ENCODE measurements at places on chromosomes 2 and 18.

DNA sequence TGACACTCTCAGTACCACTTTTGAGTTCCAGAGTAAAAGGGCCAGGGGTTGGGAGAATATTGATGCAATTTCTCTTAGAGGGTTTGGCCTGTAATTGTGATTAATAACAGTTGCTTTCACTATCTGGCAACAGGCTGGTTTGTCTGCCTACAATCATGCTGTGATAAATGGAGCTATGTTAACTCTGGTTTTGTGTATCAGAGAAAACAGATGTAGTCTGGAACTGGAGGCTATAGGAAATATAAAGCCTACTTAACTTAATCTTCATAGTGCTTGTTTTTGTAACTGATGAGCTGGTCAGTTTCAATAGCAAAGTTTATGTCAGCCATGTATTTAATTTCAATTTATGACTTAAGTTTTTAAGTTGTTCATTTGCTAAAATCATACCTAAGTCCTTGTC is 138.0 kb downstream of the AGPS start:
- DNase-seq: no peak

DNA sequence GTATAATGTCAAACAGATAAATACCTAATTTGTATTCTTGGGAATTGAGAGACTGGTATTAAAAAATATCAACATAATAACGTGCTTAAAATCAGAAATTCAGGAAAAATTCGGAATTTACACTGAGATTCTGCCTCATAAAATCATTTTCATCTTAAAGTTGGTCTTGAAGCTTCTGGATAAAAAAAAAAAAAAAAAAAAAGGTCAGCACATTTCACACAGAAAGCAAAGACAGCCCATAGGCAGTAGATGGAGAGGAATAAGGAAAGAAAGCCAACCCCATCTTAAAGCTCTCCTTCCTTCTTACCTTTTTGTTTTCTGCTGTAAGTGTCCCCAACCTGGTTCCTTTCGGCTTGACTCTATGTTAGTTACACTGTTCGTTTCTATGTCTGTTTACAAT is 41.5 kb upstream of the ALK start:
- DNase-seq: no peak

GRCh38 chr2:126704434-126705160 is 48.6 kb downstream of the GYPC start:
- no peak for DNase-seq

- no peak for DNase-seq
These were observed 293.7 kb downstream of the NYAP2 start for GRCh38 chr2:225693259-225693658.

DNA sequence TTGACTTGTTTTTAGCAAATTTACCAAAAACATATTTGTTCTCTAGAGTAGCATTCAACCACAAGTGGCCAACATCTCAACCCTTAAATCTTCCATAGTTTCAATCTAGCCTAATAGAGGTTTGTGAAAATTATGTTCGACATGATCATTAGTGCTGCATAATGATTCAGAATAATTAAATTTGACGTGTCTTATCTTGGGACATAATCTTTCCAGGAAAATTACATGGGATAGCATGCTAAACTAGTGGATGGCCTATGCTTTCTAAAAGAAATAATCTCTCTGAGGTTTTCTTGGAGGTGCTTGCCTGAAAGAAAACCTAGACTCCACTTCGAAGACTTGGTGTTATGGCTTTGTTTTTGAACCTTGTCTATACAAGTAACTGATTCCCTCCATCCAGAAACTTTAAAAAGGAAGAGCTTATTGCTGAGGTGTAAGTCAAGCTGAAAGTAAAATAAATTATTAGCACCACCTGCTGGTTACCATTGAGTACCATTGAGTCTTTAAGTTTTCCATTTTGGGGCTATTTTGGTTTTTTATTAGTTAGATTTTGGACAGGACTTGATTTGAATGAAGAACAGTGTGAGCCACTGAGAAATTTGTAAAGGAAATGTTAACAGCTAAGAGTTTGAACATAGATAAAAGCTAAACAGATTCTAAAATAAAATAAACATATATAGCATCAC is 32.7 kb downstream of the COX7A2L start:
- no peak for DNase-seq

GRCh38 chr2:102137138-102137537 is 5.4 kb upstream of the IL1R1 start:
- no peak for DNase-seq

- DNase-seq: no peak
These were observed 44.8 kb upstream of the SYT4 start for GRCh38 chr18:43322132-43322531.

DNA sequence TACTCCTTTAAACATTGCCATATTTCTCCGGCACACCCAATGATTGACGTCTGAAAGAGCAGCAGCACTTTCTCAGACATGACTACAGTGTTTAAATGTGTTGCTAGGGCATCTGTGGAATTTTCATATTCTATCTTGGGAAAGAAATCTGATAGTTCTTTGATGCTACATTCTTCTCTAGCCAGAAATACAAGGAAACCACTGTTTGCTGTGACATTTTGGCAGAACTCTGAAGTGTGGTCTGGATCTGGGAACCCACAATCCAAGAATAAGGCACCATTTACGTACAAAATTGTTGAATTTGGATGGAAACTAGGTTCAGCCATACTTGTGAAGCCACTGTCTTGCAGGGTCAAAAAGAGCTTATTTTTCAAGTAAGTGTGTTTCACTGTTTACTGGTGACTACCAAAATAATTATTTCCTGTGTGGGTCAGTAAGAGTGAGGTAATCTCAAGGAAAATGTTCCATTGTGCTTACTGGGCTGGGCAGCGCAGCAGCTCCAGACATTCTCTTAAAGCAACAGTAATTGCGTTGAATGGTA is 21.3 kb upstream of the CD28 start:
- DNase-seq: no peak

GRCh38 chr18:34467058-34467457 is 242.3 kb upstream of the NOL4 start:
- DNase-seq: no peak

DNA sequence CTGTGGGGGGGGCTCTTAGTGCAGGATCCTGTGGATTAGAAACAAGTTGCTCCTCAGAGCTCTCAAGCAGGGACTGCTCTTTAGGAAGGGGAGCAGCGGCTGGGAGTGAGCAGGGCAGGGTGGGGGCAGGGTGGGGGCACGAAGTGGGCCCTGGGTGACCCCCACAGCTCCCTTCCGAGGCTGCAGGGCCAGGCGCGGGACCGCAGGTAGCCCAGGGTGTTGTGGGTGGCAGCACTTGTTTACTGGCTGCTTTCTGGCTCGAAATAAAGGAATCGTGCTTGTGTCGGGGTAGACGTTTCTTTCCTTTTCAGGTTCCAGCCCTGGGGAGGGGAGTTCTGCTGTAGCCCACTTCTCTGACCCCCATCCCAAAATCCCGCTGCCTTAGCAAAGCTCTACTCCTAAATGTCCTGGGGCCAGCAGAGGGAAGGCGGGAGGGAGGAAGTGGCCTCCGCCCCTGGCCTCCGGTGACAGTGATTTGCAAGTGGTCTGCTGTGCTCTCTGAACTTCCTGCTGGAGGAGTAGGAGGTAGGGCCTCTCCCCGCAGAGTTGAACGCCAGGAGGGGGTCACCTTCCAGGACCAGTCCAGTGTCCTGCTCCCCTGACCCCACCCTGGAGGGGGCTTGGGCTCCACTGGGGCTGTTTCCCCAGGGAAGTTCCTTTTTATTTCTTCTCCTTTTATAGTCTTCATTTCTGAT is 8.3 kb downstream of the NEU4 start:
- no peak for DNase-seq

DNA sequence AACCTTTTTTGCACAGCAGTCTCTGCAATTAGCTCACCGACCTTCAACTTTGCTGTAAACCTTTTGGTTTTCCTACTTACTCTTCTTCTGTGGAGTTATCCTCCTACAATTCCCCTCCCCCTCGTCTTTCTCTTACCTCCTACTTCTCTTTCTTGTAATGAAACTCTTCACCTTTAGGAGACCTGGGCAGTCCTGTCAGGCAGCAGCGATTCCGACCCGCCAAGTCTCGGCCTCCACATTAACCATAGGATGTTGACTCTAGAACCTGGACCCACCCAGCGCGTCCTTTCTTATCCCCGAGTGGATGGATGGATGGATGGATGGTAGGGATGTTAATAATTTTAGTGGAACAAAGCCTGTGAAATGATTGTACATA is 8.3 kb downstream of the TBR1 start:
- no peak for DNase-seq

- no peak for DNase-seq
These were observed 4.5 kb downstream of the NR4A2 start for GRCh38 chr2:156327835-156328695.
